ENCODE measurements at places on chromosomes 13 and 19.

DNA sequence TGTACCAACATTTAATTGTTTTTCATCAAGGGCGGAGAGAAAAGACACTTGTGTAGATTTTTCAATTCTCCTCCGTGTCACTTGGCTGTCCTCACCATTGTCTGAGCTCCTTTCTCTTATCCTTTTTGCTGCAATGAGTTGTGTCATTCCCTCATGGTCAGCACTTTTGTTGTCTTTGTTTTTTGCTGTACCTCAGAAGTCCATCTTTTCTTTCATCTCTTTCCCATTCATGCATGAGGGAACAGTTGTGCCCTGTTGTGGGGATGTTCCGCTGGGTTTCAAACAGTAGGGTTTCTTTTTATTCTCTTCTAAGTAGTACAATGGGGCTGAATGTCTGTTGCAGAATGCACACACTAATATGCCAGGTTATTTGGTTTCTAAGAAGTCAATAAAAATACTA lies 222.6 kb downstream of the TM9SF2 start:
- no peak for DNase-seq

GRCh38 chr13:102928941-102929675 lies 83.3 kb downstream of the ERCC5 start:
- no peak for DNase-seq

- no peak for DNase-seq
These were observed 226.7 kb upstream of the IPO5 start for GRCh38 chr13:97726664-97727280.

GRCh38 chr13:51978796-51979556 lies 32.3 kb downstream of the ATP7B start:
- no peak for DNase-seq

DNA sequence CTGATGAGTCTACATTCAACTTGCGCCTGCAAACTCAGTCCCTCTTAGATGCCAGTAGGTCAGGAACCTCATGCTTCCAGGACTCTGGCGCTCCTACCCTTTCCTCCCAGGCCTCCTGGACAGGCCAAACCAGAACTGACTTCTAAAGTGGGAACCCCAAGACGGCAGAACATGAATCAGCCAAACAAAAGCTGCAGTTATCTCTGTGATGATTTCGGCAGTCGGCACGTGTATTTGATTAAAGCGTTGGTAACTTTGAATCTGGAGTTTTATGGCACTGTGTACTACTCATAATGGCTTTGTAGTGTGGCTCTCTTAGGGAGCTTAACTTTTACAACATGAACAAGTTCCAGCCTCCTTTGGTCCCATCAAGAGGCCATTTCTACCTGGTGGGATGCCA lies 13.7 kb downstream of the ACTN4 start:
- no peak for DNase-seq

DNA sequence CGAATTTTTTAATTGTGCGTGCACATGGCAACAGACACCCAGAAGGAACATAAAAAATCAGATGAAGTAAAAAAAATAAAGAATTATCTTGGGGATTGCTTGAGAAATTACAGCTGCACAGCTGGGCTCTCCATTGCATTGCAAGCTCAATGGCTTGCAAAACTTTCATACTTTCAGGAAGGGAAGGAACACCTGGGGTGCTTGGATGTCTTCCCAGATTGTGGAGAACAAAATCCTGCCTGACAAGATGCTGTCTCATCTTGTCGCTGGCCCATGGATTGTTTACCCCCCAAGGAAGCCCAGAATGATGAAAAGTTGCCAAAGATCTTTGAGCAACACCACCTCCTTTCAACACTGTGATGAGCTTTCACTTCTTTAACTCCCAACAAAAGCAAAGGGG lies 11.0 kb upstream of the CASP14 start:
- no peak for DNase-seq

- no peak for DNase-seq
These were observed 3.6 kb downstream of the ISOC2 start for GRCh38 chr19:55457683-55458457.

- no peak for DNase-seq
These were observed 102.1 kb downstream of the VWA8 start for GRCh38 chr13:41858780-41859179.

GRCh38 chr19:38837656-38838121 lies 6.1 kb upstream of the ECH1 start:
- no peak for DNase-seq

DNA sequence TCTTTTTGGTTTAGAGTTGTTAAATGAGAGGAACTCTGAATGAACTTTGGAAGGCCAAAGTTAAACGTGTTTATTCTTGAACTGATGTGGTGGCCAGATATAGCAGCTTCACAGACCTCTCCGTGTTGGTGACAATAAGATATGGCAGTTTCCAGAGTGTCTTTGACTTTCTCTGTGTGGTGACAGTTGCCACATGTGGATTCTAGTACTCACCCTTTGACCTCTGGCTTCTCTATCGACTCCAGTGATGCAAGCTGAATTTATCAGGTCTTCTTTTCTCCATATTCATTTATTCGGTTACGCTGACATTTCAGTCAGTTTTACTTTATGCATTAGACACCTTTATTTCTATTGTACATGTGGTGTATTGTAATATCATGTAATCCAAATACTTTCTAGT lies 1469.5 kb downstream of the SLITRK1 start:
- no peak for DNase-seq

DNA sequence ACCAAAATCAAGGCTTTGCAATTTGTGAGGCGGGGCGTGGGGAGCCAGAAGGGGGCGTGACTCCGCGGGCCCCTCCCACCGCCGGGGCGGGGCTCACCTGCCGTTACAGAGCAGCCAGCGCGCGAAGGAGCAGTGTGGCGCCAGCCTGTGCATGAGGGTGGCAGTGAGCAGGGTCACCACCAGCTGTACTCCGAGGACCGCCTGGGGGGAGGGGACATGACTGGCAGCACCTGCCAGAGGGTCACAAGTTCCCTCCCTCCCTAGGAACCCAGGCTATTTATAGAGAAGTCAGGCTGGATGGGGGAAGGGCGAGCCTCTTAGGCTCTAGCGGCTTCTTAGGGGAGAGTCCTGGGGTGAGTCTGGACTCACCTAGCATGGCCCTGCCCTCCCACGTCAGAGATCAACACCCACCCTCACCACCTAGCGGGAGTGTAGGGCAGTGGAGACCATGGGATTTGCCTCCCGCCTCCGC lies 3.6 kb downstream of the TMEM161A start:
- no peak for DNase-seq

DNA sequence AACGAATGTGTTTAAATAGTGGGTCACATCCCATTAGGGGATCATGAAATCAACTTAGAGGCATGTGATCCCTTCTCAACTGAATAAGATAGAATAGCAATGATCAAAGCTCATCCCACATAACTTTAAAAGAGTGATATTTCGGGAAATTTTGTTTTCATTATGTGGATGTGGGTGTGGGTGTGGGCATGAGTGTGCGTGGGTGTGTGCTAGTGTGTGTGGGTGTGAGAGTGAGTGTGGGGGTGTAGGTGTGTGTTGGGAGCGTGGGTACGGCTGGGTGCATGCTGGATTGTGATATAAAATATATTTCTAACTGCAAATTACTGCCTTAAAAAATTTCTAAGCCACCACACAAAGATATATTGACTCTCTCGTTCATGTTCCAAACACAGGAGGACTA lies 15.9 kb downstream of the RXFP2 start:
- DNase-seq = no peak

DNA sequence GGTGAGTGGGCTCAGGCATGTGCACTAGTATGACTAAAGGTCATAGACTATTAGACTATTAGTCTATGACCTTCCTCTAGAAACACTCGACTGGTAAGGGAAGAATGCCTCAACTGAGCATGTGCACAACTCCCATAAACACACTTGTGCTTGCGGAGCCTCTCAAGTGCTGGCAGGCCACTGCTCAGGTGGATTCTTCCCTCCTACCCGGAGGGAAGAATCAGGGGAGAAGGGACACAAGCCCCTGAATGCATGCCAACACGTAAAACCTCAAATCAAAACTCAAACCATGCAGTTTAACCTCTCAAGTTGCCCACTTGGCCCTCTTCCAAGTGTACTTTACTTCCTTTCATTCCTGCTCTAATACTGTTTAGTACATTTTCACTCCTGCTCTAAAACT lies 287.6 kb upstream of the SGCG start:
- DNase-seq = no peak

GRCh38 chr13:108609353-108609752 lies 20.1 kb upstream of the MYO16 start:
- DNase-seq = no peak

GRCh38 chr13:107736731-107737130 lies 478.6 kb downstream of the LIG4 start:
- DNase-seq = no peak

GRCh38 chr13:62207388-62207787 lies 791.7 kb upstream of the PCDH20 start:
- no peak for DNase-seq

GRCh38 chr13:35526577-35526976 lies 50.1 kb upstream of the MAB21L1 start:
- DNase-seq = no peak

DNA sequence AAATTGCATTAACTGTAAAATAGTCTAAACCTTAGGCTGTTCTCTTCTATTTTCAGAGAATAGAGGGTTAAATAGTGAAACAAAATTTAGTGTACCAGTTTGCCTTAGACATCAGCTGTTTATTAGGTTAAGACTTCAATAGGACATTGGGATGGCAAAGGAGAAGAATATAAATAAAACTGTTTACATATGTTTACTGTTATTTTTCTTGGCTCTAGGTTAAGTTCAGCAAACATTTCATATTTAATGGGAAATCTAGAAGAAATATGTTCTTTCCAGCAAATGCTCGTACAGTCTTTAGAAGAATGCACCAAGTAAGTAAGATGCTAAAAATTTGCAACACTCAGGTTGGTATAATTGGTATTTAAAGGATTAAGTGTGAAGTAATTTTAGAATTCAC lies 76.5 kb upstream of the TEX29 start:
- no peak for DNase-seq

GRCh38 chr19:45409557-45409920 lies 3.1 kb downstream of the POLR1G start:
- DNase-seq = no peak

DNA sequence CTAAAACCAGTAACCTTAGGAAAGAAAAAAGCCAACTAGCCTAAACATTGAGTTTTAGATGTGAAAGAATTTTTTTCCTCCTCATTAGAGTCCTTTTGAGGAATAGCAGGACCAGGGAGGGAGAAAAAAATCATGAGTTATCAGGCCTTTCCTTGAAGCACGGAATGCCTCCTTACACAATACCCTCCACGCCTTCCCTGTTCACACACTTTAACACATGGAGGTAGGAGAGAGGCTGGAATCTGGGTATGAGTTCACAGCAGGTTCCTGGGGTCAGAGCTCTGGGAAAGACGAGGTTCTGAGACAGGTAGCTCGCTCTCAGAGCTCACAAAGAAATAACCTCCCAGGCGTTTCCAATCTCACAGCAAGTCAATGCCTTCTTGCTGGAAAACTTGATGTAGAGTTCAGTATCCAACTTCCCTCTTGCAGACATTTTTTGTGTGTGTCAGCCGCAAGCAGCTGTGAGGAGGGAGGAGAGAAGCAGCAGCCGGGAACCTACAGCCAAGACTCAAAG lies 716 bp downstream of the ZNF573 start:
- no peak for DNase-seq

- DNase-seq = peak; percentile 11
These were observed 56.7 kb downstream of the STARD13 start for GRCh38 chr13:33228648-33229445.

GRCh38 chr13:113616991-113617749 lies 32.6 kb downstream of the TFDP1 start:
- DNase-seq = peak; percentile 12

DNA sequence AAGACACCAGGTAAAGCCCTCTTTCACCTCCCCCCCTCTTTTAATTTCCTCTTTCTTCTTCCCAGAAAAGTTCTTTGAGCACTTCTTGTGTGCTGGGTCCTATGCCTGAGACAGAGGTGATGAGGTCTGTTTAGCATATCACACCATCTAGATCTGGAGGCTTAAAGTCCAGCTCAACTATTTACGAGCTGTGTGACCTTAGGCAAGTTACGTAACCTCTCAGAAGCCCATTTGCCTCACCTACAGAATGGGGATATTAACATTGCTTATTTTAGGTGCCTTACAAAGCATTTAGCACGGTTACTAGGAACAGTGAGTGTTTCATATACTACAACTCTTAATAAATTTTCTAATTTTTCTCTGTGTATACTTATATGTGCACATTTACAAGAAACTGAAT lies 47.7 kb downstream of the ADGRE1 start:
- DNase-seq = no peak

DNA sequence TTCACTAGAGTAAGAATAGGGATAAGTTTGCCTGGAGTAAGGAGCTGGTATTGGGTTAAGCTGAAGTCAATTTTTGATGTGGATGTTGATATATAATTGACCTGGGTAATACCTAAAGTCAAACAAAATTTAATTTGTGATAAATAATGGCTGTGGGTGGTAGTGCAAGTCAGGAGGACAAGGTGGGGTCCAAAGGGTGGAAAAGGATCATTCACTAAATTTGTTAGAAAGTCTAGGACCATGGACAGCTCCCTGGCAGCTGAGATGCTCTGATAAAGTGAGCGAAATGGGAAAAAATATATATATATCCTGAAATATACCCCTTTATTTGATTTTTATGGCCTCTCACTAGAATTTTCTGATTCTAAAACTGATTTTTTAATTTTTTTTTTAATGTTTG lies 463.5 kb downstream of the GPC6 start:
- DNase-seq = no peak

DNA sequence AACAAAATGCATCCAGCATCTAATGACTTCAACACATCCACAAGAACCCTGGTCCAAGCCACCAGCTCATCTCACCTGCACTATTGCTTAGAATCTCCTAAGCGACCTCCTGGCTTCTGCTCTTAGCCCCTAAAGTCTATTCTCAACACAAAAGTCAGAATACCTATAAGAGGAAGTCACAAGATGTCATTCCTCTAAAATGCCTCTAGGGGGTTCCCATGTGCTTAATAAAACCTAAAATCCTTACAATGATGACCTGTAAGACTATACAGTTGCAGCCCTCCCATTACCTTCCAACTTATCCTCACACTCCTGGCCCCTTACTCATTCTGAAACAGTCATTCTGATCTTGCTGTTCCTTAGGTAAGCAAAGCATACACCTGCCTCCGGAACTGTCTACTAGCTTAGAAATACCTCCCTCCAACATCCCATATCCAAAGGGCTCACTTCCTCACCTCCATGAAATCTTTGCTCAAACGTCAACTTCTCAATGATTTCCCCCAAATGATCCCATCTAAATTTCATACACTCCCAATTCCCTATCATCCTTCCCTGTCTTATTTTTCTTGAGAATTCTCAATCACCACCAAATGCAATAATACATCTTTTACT lies 10.0 kb downstream of the ATP7B start:
- DNase-seq = peak; percentile 19

GRCh38 chr19:1173159-1173844 lies 766 bp downstream of the SBNO2 start:
- DNase-seq = no peak

GRCh38 chr13:95060014-95060519 lies 241.2 kb downstream of the ABCC4 start:
- DNase-seq = no peak

DNA sequence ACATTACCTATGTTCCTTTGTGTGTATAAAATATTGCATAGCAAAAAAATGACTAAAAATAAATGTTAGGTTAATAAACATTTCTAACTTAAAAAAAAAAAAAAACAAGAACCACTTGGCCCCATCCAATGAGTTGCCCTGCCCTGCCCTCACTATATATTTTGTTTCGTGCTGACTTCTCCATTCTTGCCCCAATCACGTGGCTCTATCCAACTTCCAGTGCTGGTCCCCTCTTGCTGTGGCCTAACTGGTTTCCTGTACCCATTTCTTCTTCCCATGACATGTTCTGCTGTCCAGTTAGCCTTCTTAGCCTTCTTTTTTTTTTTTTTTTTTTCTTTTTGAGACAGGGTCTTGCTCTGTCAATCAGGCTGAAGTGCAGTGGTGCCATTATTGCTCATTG lies 151.6 kb downstream of the FOXO1 start:
- DNase-seq = no peak

Data from COR-L47 (cell line).